Naive thymus-derived CD8-positive, alpha-beta T cell (primary cell): ENCODE measurements at places on chromosomes 16 and 17. TPM values are rescaled to one million over a fixed set of nuclear protein-coding genes. Genes with fewer than 3 reads are reported as not detected.

The KRTAP4-1 gene
- total RNA-seq = not detected

The APOH gene
- total RNA-seq = not detected

The IL17C gene
- 0.60 TPM for total RNA-seq

The C16orf89 gene
- not detected for total RNA-seq

The CCL8 gene
- total RNA-seq = not detected

The GP1BA gene
- not detected for total RNA-seq

The TPSG1 gene
- total RNA-seq = not detected

The ZFP3 gene
- total RNA-seq = 12.7 TPM

GRCh38 chr17:59151591-59151990, 3.4 kb downstream of the SKA2 start:
- H3K4me1 ChIP-seq = peaks cover 4% of the 10 kb centered on the region
- no peak overlapping the region for H3K4me3 ChIP-seq
- no peaks in the 10 kb centered on the region for H3K36me3 ChIP-seq
- no peak for DNase-seq
- no peaks in the 10 kb centered on the region for H3K27me3 ChIP-seq

GRCh38 chr16:69260019-69260418, 51.1 kb upstream of the VPS4A start:
- no peak for DNase-seq
- H3K36me3 ChIP-seq = peaks cover 12% of the 10 kb centered on the region
- no peak overlapping the region for H3K27ac ChIP-seq
- H3K4me3 ChIP-seq = no peak overlapping the region

DNA sequence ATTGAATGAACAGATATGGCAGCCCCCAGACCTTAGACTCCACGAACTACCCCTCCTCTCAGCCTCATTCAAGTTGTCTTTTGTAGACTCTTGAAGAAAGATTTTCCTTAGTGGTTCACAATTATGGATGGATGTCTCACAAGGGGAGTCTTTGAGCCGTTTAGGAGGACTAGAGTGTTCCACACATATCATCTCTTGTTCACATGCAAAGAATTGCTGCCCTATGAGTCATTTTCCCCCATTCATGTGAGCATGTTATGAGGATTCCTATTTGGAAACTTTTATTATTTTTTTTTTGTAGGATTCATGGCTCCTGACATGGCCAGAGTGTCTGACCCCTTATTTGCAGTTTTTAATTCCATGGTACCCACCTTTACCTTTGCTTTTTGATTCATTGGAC, 237.1 kb downstream of the SHISA9 start:
- peaks cover 2% of the 10 kb centered on the region for H3K27me3 ChIP-seq
- no peak for DNase-seq
- H3K36me3 ChIP-seq = no peaks in the 10 kb centered on the region
- H3K27ac ChIP-seq = no peak overlapping the region
- H3K4me1 ChIP-seq = no peaks in the 10 kb centered on the region
- H3K4me3 ChIP-seq = no peak overlapping the region

DNA sequence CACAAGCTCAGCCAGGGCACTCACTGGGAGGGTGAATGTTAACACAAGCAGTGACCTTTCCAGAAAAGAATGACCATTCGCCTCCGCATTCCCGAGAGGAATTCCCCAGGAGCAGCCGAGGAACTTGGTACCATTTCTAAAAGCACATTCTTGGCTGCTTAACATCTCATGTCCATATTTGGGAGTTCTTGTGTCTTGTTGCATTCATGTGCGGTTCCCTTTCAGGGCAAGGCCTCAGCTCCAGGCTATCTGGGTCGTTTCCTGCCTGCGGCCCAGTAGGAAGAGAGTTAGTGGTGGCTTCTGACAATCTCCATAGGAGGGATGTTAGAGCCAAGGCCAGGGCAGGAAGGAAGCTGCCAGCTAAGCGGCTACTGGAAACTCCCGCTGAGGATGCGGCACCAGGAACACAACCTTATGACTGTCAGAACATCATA, 27.8 kb upstream of the MEAK7 start:
- H3K4me3 ChIP-seq = no peak overlapping the region
- H3K27ac ChIP-seq = peak overlapping the region; percentile 6
- peaks cover 6% of the 10 kb centered on the region for H3K36me3 ChIP-seq

DNA sequence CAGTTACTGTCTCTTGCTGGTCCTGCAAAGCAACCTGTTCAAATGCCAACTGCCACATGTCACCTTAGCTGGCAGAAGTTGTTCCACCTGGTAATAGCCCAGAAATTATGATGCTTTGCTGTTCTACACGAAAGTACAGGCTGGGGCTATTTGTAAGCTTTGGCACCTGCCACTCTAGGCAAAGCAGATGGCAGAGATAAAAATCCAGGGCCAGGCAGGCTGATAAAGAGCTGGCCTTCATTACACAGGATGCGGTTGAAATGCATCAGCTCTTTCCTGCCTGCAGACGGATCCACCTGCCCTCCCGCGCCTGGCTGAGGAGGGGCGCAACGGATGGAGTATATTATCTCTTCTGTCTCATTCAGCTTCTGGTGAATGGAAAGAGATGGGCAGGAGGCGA, 29.3 kb upstream of the KDM8 start:
- H3K4me1 ChIP-seq = peaks cover 73% of the 10 kb centered on the region
- H3K4me3 ChIP-seq = peak overlapping the region; percentile 54
- H3K36me3 ChIP-seq = peaks cover 5% of the 10 kb centered on the region
- DNase-seq = peak; percentile 58
- H3K27ac ChIP-seq = peak overlapping the region; percentile 94
- no peaks in the 10 kb centered on the region for H3K27me3 ChIP-seq

- H3K27me3 ChIP-seq = no peaks in the 10 kb centered on the region
- H3K27ac ChIP-seq = peak overlapping the region; percentile 99
- no peaks in the 10 kb centered on the region for H3K36me3 ChIP-seq
- peak; percentile 47 for DNase-seq
- peaks cover 85% of the 10 kb centered on the region for H3K4me1 ChIP-seq
These were observed 22.5 kb downstream of the CCR7 start for GRCh38 chr17:40542558-40543411.

DNA sequence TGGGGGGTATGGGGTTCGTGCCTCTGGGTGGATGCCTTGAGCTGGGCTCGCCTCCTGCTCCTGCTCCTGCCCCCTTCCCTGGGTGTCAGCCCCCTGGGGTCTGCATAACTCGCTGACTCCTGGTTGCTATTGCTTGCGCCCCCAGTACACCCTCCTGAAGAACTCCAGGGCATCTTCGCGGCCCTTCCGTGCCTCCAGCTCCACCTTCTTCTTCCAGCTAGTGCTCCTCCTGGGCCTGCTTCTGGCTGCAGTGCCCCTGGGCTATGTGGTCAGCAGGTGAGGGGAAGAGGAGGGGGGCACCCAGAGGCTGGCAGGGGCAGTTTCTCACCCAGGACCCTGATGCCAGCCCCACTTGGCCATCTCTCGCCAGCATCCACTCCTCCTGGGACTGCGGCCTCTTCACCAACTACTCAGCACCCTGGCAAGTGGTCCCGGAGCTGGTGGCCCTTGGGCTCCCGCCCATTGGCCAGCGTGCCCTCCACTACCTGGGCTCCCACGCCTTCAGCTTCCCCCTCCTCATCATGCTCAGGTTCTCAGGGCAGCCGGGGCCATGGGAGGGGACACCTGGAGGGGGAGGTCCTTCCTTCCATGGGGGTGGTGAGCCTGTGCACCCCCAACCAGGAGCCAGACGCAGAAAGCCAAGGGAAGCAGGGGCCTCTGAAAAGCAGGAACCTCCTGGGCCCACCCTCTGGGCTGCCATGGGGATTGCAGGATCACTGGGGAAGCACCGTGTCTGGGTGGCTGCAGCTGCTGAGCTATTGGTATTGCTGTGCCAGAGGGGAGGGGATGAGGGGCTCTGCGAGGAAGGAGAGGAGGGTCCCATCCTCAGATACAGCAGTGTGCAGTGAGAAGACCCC, 7.8 kb upstream of the C17orf99 start:
- peaks cover 87% of the 10 kb centered on the region for H3K4me1 ChIP-seq
- H3K27me3 ChIP-seq = no peaks in the 10 kb centered on the region
- DNase-seq = no peak
- peak overlapping the region; percentile 79 for H3K27ac ChIP-seq
- no peak overlapping the region for H3K4me3 ChIP-seq
- peaks cover 68% of the 10 kb centered on the region for H3K36me3 ChIP-seq

DNA sequence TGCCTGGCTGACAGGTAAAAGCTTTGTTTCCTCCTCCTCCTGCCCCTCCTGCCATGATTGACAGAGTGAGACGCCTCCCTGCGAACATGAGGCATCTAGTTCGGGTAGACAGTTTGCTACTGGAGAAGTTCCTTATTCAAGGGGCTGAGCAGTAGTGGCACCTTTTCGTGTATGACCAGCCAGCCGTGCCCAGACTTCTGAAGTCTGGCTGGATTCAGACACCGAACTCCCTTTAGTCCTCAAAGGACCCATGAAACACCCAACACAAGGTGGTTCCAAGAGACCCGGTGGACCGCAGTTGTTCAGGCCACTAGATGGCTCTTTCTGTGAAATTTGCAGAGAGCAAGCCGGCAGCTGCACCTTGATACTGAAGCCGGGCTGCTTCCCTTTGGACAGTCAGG, 192.8 kb downstream of the XYLT1 start:
- H3K27ac ChIP-seq = no peak overlapping the region
- no peaks in the 10 kb centered on the region for H3K36me3 ChIP-seq
- H3K27me3 ChIP-seq = no peaks in the 10 kb centered on the region
- DNase-seq = no peak
- no peak overlapping the region for H3K4me3 ChIP-seq

DNA sequence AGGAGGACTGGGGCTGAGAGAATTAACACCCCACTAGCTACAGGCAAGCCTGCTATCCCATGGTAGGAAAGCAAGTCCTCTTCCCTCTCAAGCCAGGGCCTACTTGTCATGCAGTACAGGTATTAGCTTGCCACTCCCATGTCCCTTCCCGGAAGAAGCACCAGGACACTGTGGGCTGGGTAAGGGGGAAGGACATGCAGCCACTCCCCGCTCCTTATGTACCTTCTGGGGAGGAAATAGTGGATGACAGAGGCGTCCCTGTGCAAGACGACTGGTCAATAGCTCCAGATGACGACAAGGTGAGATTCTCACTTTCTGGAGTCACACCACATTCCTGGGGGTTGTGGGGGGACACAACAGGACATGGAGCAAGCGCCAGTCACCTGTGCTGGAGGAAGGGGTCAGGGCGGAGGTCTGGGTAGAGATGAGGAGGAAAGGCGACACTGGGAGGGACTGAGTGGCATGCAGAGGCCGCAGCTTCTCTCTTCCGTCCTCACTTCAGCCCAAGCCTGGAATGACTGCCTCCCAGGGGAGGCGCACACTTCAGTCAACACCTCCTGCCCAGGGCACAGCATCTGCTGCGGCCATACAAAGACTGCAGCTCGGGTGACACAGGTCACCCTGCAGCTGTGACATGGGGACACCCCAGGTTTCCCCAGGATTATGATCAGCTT, 15.1 kb upstream of the FOXJ1 start:
- peak overlapping the region; percentile 99 for H3K27ac ChIP-seq
- H3K4me1 ChIP-seq = peaks cover 55% of the 10 kb centered on the region
- no peak overlapping the region for H3K4me3 ChIP-seq
- no peaks in the 10 kb centered on the region for H3K27me3 ChIP-seq

DNA sequence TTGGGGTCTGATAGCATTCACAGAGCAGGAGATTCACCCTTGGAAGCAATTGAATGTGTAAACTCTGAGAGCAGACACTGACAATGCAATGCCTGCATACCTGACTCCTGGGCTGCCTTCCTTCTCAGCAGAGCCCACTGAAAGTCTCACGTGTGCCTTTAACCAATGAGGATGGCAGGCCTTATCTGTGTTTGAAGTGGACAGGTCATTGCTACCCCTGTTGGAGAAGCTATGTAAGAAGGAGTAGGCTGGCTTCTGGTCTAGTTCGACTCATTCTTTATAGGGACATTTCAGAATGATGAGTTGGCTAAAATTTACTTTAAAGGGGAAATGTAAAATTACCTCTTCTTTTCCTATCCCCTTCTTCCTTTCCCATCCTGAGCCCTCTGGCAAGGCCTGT, 446.3 kb downstream of the SLC39A11 start:
- no peaks in the 10 kb centered on the region for H3K4me1 ChIP-seq
- no peak overlapping the region for H3K27ac ChIP-seq
- DNase-seq = no peak
- peaks cover 20% of the 10 kb centered on the region for H3K36me3 ChIP-seq
- no peak overlapping the region for H3K4me3 ChIP-seq
- H3K27me3 ChIP-seq = peaks cover under 1% of the 10 kb centered on the region

- peaks cover 7% of the 10 kb centered on the region for H3K36me3 ChIP-seq
- peak overlapping the region; percentile 53 for H3K27ac ChIP-seq
- no peak overlapping the region for H3K4me3 ChIP-seq
These were observed 17.1 kb upstream of the VWA3A start for GRCh38 chr16:22075043-22075757.

- DNase-seq = no peak
- no peaks in the 10 kb centered on the region for H3K36me3 ChIP-seq
- peaks cover 11% of the 10 kb centered on the region for H3K4me1 ChIP-seq
- H3K4me3 ChIP-seq = no peak overlapping the region
- no peaks in the 10 kb centered on the region for H3K27me3 ChIP-seq
These were observed 236.7 kb upstream of the TNRC6C start for GRCh38 chr17:77721846-77722160.

DNA sequence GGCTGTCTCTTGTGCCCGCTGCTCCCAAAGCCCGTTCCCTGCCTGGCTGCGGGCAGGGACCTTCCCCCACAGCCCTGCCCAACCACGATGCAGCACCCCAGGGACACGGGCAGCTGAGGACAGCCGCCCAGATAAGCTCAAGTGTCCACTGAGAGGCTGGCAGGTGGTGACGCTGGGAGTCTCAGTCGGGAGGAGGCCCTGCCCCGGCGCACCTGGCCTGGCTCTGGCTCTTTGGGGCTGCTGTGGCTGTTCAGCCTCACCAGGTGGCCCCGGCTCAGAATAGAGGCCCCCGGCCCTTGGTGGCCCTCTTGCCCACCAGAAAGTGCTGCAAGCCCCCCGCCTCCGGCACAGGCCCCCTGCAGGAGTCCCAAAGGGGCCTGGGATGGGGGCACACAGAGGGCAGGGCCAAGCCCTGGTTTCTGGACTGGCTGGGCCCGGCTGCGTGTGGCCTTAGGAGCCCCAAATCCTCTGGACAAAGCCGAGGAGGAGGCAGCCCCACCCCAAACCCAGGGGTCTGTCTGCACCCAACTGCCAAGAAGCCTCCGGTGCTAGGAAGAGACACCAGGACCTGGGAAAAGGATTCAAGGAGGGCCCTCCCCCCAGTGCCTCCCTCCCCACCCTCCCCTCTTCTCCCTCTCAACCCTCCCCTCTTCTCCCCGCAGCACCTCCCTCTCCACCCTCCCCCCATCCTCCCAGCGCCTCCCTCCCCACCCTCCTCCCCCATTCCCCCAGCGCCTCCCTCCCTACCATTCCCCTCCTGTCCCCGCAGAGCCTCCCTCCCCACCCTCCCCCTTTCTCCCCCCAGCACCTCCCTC, 5.3 kb downstream of the NTHL1 start:
- no peak overlapping the region for H3K4me3 ChIP-seq
- peaks cover 12% of the 10 kb centered on the region for H3K4me1 ChIP-seq
- H3K27me3 ChIP-seq = no peaks in the 10 kb centered on the region
- H3K36me3 ChIP-seq = no peaks in the 10 kb centered on the region
- no peak for DNase-seq

- H3K27ac ChIP-seq = no peak overlapping the region
- no peaks in the 10 kb centered on the region for H3K36me3 ChIP-seq
- H3K27me3 ChIP-seq = no peaks in the 10 kb centered on the region
- no peak for DNase-seq
- H3K4me1 ChIP-seq = peaks cover 14% of the 10 kb centered on the region
These were observed 15.3 kb downstream of the NLK start for GRCh38 chr17:28057731-28058246.
